ENCODE measurements at places on chromosomes 12 and 14.
A peak's percentile ranks its signal among the peaks of the same experiment; 100 is the strongest.

- DNase-seq = no peak
These were observed 22.6 kb upstream of the ARHGAP5 start for GRCh38 chr14:32054536-32054935.

GRCh38 chr12:41019461-41019860 is 168.7 kb upstream of the PDZRN4 start:
- no peak for DNase-seq

DNA sequence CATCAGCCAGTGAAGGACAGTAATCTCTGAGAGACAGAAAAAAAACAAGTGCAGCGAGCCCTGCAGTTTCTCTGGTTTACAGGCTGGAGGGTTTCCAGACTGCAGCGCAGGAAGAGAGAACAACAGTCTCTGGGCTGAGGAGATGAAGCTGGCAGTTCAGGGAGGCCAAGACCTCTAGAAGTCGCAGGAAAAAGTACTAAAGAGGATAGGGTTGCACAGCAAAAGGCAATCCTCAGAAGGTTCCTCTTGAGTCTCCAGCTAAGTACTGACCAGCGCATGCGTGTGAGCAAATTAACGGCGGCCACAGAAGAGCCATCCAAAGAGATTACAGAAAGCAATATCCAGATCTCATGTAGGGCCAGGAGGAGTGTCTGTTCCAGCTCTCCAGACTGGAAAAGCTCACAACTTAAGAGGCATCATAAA is 12.2 kb upstream of the CCDC60 start:
- no peak for DNase-seq

GRCh38 chr12:5581019-5581418 is 149.1 kb downstream of the NTF3 start:
- DNase-seq = no peak

DNA sequence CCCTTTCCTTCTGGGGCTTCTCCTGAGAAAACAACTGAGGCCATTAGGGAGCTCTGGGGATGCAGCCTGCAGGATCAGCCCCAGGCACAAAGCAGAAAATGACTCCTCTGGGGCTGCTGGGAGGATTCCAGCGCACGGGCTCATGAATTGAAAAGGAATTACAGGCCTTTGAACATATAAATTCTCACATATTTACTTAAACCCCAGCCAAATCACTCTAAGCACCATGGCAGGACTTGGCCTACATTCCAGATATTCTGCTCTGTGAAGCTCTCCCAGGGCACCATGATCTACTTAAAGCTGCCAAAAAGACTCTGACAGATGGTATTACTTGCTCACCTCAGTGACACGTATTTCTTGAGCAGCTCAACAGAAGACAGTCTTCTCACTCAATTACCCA is 87.2 kb downstream of the ZFC3H1 start:
- DNase-seq = no peak

DNA sequence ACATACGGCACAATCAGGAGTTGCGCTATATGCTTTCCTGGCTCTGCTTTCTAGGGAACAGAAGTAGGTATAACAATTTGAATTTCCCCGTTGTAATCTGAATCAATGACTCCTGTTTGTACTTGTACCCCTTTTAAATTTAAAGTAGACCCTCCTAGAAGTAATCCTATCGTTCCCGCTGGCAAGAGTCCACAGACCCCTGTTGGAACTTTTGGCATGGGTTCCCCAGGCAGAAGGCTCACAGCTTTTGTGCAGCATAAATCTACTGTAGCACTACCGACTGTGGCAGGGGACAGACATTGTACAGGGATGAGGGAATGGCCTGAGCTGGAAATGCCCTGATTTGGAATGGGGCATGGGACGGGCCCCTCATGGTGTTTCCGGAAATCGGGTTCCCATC is 705.2 kb downstream of the LRFN5 start:
- no peak for DNase-seq

- DNase-seq = no peak
These were observed 426.2 kb downstream of the ZFP36L1 start for GRCh38 chr14:68366656-68367055.

GRCh38 chr12:3105690-3106479 is 28.7 kb downstream of the TSPAN9 start:
- no peak for DNase-seq

DNA sequence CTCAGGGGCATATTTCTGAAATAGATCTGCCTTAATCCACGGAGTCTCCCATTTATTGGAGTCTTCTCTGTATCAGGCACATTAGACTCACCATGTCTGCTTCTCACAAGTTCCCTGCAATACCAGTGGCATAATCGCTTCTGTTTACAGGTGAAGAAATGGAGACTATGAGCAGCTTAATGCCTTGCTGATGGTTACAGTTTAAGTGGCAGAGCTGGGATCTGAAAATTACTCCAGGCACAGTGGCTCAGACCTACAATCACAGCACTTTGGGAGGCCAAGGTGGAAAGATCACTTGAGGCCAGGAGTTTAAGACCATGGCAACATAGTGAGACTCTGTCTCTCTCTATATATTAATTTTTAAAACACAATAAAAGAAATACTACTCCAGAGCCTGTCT is 7.3 kb upstream of the RIC8B start:
- no peak for DNase-seq

- peak; percentile 31 for DNase-seq
These were observed 44.9 kb downstream of the ATP2B1 start for GRCh38 chr12:89663577-89664357.

DNA sequence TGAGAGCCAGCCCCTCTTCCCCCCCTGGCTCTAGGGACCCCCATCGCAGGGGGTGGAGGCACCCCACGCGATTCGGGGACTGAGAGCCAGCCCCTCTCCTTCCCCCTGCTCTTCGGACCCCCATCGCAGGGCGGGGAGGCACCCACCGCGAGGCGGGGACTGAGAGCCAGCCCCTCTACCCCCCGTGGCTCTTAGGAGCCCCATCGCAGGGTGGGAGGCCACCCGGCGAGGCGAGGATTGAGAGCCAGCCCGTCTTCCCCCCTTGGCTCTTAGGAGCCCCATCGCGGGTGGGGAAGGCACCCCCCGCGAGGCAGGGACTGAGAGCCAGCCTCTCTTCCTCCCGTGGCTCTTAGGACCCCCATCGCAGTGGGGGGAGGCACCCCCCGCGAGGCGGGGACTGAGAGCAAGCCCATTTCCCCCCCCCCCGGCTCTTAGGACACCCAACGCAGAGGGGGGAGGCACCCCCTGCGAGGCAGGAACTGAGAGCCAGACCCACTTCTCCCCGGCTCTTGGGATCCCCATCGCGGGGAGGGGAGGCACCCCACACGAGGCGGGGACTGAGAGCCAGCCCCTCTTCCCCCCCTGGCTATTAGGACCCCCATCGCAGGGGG is 45.6 kb downstream of the DDX11 start:
- DNase-seq = no peak

- DNase-seq = peak; percentile 73
These were observed 63.1 kb downstream of the ARL6IP4 start for GRCh38 chr12:123043536-123044001.

GRCh38 chr14:90828642-90829487 is 12.6 kb upstream of the TTC7B start:
- no peak for DNase-seq

DNA sequence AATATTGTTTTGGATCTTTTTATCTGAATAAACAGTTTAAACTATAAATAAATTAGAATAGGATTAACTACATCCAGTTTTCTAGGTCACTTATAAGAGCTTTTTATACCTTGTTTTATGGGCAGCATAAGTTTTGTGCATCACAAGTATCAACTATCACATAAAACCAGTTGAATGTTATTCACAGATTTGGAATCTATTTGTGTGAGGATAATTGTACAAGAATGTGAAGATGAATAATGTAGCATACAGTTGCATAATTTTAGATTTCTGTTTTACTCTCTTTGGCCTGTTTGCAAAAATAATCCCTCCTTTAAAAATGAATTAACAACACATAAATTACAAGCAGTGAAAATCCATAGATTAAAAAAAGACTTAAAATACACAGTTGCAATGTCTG is 88.8 kb downstream of the SCFD1 start:
- no peak for DNase-seq

- peak; percentile 67 for DNase-seq
These were observed 213.2 kb downstream of the C12orf50 start for GRCh38 chr12:87815771-87816585.

DNA sequence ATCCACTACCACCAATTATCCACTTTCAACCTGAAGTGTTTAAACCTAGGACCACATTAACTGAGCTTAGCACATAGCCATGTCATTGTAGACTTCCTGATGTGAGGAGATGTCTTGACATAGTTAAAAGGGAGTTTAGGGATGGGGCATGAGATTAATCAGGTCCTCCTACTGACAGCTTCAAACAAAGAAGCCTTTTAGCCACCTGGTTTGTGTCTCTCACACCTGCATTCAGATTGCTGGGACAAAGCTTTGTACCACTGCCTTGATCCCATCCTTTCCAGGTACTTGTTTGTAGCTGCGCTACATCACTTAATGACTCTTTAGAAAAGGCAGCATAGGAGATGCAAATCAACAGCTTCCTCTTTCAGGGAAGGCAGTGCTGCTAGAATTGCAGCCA is 340.7 kb upstream of the DDHD1 start:
- DNase-seq = no peak

DNA sequence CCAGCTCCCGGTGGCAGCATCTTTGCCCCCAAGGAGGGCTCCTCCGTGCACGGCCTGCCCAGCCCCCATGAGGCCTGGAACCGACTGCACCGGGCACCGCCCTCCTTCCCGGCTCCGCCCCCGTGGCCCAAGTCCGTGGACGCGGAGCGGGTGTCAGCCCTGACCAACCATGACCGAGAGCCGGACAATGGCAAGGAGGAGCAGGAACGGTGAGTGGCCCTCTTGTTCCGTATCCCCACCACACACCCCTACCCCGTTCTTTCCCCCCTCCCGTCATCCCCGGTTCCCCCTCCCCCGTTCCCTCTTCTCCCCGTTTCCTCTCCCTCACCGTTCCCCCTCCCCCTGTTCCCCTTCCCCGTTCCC is 28.3 kb downstream of the LRCOL1 start:
- no peak for DNase-seq

- DNase-seq = peak; percentile 84
These were observed 44.6 kb downstream of the MLXIP start for GRCh38 chr12:122123051-122123760.

- peak; percentile 28 for DNase-seq
These were observed 16.2 kb downstream of the CCDC62 start for GRCh38 chr12:122790393-122791075.

DNA sequence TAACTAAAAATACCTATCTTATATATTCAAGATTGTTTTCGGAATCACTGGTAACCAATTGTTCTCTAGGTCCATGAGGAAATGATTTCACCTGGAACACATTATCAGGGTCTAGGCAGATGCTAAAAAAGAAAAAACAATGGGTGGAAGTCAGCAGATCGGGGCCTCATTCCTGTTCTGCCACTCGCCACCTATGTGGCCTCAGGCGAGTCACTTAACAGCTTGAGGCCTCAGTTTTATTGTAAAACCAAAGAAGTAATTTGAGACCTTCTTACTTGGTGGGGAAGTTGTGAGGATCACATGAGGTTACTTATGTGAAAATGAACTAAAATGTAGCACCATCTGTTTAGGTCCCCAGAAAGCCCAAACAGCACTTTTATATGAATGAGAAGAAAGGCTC is 6.2 kb upstream of the RNASE10 start:
- no peak for DNase-seq

DNA sequence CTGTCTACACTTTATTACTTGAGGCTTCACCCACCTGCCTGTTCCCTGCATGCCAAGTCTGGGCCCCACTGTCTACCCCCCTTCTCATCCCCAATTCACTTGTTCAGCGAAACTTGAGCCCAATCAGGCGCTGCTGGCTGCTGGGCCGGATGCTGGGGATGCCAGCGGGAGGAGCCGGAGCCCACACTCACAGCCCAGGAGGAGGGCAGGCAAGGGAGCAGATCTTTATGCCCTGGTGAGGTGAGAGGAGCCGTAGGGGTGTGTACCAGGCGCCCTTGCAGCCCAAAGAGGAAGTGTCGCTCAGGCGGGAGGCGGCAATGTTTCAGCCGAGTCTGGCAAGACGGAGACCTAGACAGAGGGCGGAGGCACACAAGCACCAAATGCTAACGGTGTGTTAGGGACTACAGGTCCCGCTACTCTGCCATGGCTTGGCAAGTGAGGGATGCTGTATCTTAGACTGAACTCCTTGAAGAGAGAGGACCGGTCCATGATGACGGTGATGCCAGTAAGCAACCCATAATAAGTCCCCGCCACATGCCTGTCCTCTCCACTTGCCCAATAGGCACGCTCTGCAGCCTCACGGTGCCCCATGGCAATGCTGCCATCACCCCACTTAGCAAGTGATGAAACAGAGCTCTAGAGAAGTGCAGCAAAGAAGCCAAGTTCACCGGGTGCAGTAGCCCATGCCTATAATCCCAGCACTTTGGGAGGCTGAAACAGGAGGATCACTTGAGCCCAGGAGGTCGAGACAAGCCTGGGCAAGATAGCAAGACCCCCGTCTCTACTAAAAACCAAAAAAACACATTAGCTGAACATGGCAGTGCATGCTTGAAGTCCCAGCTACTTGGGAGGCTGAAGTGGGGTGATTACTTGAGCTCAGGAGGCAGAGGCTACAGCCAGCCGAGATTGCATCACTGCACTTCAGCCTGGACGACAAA is 41.6 kb downstream of the LRRC74A start:
- DNase-seq = no peak

DNA sequence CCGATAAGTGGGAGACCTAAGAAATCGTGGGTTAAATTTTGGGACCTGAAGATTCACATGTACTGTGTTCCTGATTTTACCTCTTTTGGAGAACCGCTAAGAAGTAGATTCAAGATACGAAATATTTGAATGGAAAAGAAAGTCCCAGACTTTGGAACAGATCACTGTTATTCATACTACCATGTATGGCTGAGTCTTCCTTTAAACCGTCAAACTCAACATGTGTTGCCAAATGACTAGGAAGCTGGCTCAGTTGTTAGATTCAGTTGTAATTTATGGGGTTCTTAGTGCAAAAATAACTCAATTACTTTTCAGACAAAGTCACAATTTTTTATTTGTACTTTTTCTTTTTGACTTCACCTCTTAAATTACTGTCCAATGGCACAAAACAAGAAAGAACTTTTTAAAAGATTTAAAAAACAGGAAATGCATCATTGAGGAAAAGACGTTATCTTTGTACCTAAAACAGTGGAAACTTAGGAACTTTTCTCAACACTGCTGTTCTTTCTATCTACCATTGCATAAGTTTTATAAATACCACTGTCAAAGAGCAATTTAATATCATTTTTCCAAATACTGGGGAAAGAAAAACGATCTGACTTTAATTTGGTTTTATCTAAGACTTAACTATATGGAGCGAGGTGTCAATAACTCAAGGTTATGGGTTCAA is 15.7 kb downstream of the RERG start:
- DNase-seq = peak; percentile 67

DNA sequence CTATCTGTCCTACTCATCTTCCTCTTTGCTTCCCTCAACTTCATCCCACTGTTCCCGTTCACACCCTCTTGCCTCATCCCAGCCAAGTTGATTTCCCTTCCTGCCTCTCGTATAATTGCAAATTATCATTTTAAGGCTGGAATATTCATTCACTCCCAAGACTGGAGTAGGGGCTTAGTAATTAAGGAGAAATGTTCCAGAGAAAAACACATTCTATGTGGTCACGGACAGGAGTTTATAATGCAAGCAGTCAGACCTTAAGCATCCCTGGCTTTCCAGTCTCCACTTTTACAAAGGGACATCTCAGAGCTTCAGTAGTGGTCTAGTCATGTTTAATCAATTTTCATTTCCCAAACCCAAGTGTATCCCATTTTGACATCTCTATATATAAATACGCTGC is 54.9 kb downstream of the TMEM132D start:
- no peak for DNase-seq

All from MCF 10A (cell line).